PC-3 (cell line): ENCODE measurements at places on chromosomes 2 and 18. TPM values are rescaled to one million over a fixed set of nuclear protein-coding genes. Genes with fewer than 3 reads are reported as not detected.
A peak's percentile ranks its signal among the peaks of the same experiment; 100 is the strongest.

DNA sequence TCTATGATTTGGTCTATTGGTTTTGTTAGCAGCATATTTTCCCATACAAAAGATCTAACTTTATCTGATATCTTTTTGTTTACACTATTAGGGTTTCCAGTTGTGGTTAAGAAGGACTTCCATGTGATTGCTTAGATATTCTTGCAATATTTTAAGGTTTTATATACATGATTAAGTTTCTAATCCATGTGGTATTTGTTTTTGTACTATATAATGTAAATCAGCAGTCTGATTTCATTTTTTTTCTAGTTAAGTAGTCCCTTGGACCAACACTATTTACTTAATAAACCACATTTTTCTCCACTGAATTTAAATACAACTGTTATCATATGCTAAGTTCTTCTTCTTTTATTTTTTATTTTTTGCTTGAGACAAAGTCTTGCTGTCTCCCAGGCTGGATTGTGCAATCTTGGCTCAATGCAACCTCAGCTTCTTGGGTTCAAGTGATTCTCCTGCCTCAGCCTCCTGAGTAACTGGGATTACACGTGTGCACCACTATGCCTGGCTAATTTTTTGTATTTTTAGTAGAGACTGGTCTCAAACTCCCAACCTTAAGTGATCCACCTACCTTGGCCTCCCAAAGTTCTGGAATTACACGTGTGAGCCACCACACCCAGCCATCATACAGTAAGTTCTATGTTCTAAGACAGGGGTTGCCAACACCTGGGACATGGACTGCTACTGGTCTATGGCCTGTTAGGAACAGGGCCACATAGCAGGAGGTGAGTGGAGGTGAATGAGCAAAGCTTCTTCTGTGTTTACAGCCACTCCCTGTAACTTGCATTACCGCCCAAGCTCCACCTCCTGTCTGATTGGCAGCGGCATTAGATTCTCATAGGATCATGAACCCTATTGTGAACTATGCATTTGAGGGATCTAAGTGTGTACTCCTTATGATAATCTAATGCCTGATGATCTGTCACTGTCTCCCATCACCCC is 58.5 kb upstream of the RAB27B start:
- H3K27ac ChIP-seq, result peak overlapping the region; percentile 99
- no peaks in the 10 kb centered on the region for H3K36me3 ChIP-seq
- DNase-seq, result peak; percentile 59
- H3K4me3 ChIP-seq, result no peak overlapping the region

- H3K4me1 ChIP-seq, result no peaks in the 10 kb centered on the region
- no peaks in the 10 kb centered on the region for H3K36me3 ChIP-seq
- no peak overlapping the region for H3K27ac ChIP-seq
- peak; percentile 86 for DNase-seq
Measured at GRCh38 chr2:26745609-26746327, 18.3 kb upstream of the SLC35F6 start.

DNA sequence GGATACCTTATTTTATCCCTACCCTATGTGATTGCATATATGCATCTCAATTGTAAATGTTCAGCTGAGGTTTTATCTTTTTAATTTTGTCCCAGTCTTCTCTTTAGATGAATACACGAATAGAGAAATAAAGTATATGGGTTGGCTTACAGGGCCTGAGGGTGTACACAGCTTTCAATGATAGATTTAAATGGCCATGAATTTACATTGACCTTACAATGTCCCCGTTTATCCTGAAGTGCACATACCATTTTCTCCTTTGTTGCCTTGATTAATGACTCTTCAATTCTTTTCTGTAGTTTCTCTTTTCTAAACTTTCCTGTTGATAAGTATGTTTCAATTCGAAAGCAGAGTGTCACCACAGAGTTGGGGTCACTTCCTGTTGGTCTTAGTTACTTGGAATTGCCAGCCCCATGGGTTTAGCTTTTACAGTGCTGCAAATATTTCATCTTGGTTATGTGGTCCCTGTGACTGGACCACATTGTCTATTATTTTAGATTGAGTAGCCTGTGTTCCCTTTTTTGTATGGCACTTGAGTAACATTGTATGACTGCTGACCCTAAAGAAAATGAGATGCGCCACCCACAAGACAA is 1616.3 kb upstream of the ACVR2A start:
- no peak overlapping the region for H3K4me3 ChIP-seq
- no peaks in the 10 kb centered on the region for H3K4me1 ChIP-seq
- DNase-seq, result no peak
- no peak overlapping the region for H3K27ac ChIP-seq

DNA sequence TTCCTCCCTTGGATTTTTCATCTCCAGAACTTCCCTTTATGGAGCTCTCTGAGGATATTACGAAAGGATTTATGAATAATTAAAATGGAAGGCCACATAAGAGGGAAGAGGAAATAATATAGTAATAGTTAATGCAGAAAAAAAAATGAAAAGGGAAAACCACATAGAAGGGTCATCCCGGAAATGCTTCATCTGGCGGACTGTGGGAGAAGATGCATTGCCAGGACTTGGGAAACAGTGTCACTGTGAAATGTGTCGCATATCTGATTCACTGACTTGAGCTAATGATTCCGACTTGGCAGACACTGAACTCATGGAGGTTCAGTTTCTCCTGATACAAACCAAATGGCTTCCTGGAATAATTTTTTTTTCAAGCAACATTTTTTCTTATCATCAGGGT is 129.9 kb upstream of the RMP24 start:
- no peak for DNase-seq
- no peaks in the 10 kb centered on the region for H3K36me3 ChIP-seq
- no peak overlapping the region for H3K4me3 ChIP-seq
- H3K4me1 ChIP-seq, result no peaks in the 10 kb centered on the region
- no peak overlapping the region for H3K27ac ChIP-seq

- H3K36me3 ChIP-seq, result no peaks in the 10 kb centered on the region
- H3K27ac ChIP-seq, result no peak overlapping the region
- H3K4me1 ChIP-seq, result peaks cover 17% of the 10 kb centered on the region
- no peaks in the 10 kb centered on the region for H3K27me3 ChIP-seq
Measured at GRCh38 chr2:213104092-213104902, 47.1 kb downstream of the IKZF2 start.

- no peak overlapping the region for H3K27ac ChIP-seq
- DNase-seq, result peak; percentile 76
- H3K4me3 ChIP-seq, result no peak overlapping the region
- H3K4me1 ChIP-seq, result peaks cover 15% of the 10 kb centered on the region
Measured at GRCh38 chr2:73212448-73213176, 1.4 kb upstream of the SMYD5 start.

- H3K27me3 ChIP-seq, result no peaks in the 10 kb centered on the region
- H3K4me1 ChIP-seq, result peaks cover 4% of the 10 kb centered on the region; the same call in 1 of the 2 replicates
- H3K4me3 ChIP-seq, result no peak overlapping the region
Measured at GRCh38 chr2:23522726-23523372, 137.9 kb downstream of the KLHL29 start.

DNA sequence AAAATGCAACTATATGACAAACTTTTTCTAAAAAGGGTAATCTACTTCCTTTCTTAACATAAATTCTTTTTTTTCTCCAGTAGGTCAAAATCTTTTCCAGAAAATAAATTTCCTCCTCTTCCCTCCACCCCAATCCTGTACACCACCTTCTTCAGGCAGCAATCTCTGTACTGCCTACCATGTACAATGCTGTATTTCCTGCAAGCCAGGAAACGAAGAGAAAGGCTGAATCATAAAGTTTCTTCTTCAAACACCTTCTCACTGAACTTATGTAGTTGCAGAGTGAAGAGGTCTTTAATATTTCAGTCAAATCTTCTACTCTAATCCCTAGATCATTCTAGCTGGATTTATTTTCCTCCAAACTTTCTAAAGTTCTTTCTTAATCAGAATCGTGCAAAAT is 18.2 kb upstream of the C2orf66 start:
- no peak overlapping the region for H3K4me3 ChIP-seq
- DNase-seq, result no peak
- no peak overlapping the region for H3K27ac ChIP-seq
- H3K4me1 ChIP-seq, result peaks cover 10% of the 10 kb centered on the region; the same call in 1 of the 2 replicates
- no peaks in the 10 kb centered on the region for H3K27me3 ChIP-seq
- H3K36me3 ChIP-seq, result no peaks in the 10 kb centered on the region

- no peak overlapping the region for H3K4me3 ChIP-seq
- no peak overlapping the region for H3K27ac ChIP-seq
- no peak for DNase-seq
- no peaks in the 10 kb centered on the region for H3K36me3 ChIP-seq
Measured at GRCh38 chr2:104845552-104845931, 8.4 kb upstream of the POU3F3 start.

GPC1 gene
- total RNA-seq, result 37.1 and 56.7 TPM in 2 replicates

SH2D6 gene
- 0.12 TPM in 1 of 2 replicates, not detected in the other for total RNA-seq

BIRC6 gene
- 74.7 and 116 TPM in 2 replicates for total RNA-seq

REG3A gene
- total RNA-seq, result not detected in 2 replicates

PEX13 gene
- 30.4 and 37.7 TPM in 2 replicates for total RNA-seq

GAREM2 gene
- 1.4 and 1.8 TPM in 2 replicates for total RNA-seq

BOLL gene
- total RNA-seq, result not detected in 2 replicates
